ENCODE measurements at places on chromosomes 2 and 18.

DNA sequence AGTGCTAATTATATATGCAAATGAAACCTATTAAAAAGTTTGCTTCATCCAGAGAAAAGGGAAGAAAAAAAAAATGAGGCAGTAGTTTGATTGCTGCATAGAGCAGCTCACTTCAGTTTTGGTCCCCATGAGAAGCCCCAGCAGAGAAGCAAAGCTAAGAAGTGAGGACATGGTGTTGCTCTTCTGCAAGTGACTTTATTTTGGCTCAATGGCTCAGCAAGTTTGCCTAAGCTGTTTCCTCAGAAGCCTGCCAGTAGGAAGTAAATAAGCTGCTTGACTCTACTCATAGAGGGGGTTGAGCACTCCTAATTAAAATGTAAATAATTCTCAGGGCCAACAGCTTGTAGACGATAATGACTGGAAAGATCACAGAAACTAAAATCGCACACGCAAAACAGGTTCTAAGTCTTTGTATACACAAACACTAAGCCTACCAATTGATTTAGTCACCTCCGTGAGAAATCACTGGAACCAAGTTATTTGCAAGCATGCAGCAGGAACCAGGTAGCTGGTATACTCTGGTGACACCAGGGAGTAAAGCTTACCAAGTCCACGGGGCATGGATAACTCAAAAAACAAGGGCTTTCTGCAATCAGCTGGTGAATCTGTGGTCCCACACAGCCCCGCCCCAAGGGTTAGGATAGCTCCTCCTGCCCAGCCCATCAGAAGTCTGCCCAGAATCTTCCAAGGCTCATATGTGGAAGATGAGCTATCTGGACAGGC is 39.7 kb upstream of the NABP1 start:
- no peak for DNase-seq

GRCh38 chr18:63192126-63192884 is 127.3 kb downstream of the BCL2 start:
- no peak for DNase-seq

DNA sequence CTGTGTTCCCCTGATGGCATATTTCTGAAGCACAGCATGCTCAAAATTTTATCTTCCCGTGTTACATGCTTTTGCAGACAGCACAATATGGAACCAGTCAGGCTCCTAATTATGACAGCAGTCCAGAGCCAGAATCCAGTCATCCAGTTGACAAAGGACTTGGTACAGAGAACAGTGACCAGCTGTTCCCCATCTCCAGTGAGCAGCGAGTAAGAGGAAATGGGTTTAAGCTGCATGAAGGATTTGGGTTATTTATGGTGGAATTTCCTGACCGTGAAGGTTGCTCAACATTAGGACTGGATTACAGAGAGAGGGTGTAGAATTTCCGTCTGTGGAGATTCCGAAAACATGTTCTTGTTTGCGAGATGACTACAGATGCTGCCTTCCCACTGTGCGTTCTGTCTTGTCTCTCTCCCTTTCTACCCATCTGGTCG is 24.4 kb downstream of the SGPP2 start:
- DNase-seq, result no peak

DNA sequence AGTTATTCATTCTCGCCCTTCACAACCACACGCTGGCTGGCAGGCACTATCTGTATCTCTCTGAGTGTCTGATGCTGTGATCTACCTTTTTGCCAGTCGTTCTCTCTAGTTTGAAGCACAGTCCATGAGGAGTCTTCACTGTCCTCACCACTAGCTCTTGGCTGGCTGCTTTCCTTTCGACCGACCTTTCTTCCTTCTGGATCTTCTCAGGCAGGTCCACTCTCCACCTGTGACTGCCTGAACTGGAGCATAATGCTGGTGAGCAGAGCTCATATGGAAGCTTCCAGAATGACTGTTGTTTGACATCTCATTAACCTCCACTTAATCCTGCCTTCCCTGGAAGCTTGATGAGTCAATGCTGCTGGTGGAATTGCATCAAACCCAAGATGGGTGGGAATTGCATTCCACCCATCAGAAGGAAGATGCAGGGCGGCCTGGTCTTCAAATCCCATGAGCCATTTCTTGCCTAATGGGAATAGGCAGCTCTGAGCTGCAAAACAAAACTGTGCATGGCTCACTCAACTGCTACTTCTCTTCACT is 283.5 kb upstream of the HDAC4 start:
- DNase-seq, result peak; percentile 57

GRCh38 chr2:128686497-128686859 is 367.8 kb upstream of the HS6ST1 start:
- DNase-seq, result no peak

DNA sequence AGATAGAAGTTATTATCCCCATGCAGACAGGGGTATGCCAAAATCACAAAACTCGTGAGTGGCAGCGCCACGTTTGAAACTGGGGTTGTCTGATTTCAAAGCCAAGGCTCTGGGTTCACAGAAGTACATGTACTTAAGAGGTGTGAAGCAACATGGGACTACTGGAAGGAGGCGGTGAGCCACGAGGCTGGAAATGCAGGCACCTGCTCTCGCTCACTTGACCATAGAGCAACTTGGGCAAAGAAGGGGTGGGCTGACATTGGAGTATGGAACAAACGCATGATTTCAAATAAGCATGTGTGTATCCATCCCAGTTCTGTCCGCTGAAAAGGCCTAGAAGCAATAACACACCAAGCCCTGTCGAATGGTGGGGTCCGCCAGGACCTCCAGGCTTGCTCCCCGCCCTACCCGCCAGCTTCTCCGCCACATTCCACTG is 593 bp upstream of the ACTR2 start:
- DNase-seq, result no peak

DNA sequence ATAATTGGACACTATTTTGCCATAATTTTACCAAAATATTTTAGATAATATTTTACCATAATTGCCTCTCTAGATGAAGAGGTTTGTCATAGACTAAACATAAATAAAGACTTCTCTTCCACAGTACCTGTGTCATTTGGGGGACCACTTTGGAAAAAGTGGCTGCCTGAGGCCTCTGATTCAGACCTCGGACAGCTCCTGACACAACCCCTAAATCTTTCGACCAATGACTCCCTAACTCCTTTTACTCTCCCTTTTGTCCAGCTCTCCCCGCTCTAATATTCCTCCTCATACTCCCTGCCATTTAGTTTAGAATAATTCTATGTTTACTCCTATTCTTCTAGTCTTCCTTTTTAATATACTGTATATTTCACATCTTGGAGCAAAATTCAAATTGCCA is 36.0 kb upstream of the UBE2E3 start:
- no peak for DNase-seq

DNA sequence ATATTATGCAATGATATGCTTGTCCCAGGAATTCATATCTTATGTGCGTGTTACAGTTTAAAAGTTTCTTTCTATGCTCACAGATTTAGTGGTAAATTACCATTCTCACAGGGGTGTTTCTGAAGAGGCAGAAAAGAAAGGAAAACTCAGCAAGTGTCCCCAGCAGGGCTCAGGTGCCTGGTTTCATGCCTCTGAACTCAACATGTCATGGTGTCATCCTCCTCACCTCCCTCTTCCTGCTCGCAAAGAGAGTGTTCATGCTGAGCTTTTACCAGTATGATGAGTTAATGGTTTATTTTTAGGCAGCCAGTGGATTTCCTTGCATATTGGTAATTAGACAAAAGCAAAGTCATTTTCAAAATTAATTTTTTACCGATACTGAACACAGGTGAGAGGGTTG is 492.9 kb upstream of the ZEB2 start:
- DNase-seq, result no peak

GRCh38 chr2:132449868-132450267 is 33.3 kb downstream of the GPR39 start:
- DNase-seq, result no peak

- DNase-seq, result no peak
Measured at GRCh38 chr2:151570191-151570590, 160.5 kb downstream of the RIF1 start.
